Right ventricle myocardium inferior (tissue), 1 donor: ENCODE measurements at places on chromosomes 7 and 10.

DNA sequence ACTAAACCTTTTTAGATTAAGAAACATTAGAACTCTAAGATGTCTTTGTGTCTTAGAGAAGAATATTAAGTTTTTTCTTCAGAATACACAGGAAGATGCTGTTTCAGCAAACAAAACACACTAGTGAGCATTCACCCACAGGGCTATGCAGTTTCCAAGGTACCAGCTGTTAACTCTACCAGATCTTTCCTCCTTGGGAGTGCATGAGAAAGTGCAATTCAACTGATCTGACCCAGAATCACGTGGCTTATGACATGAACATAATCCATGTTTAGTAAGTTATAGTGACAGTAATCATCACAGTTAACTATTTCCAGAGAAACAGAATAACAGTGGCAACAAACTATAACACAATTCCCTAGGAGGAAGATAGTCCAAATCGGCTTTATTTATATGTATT lies 270.7 kb downstream of the CACNA2D1 start:
- no peak for DNase-seq

GRCh38 chr10:26499426-26499825 lies 61.3 kb downstream of the APBB1IP start:
- DNase-seq = no peak

DNA sequence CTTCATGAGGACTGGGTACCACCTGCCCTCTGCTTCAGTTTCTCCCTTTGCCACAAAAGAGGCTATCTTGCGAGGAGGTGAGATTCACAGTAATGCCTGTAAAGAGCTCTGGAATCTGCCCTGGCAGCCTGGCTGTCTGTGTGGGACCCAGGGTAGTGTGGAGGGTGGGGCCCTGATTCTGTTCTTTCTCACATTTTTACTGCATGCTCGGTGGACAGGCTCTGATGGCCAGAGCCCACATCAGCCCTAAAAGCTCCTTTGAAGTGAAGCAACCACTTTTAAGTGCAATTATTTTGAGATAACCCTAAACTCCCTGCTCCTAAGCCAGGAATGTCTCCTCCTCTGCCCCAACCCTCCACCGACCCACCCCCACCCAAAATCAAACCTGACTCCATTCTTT lies 92.1 kb upstream of the PODXL start:
- peak; percentile 28 for DNase-seq

DNA sequence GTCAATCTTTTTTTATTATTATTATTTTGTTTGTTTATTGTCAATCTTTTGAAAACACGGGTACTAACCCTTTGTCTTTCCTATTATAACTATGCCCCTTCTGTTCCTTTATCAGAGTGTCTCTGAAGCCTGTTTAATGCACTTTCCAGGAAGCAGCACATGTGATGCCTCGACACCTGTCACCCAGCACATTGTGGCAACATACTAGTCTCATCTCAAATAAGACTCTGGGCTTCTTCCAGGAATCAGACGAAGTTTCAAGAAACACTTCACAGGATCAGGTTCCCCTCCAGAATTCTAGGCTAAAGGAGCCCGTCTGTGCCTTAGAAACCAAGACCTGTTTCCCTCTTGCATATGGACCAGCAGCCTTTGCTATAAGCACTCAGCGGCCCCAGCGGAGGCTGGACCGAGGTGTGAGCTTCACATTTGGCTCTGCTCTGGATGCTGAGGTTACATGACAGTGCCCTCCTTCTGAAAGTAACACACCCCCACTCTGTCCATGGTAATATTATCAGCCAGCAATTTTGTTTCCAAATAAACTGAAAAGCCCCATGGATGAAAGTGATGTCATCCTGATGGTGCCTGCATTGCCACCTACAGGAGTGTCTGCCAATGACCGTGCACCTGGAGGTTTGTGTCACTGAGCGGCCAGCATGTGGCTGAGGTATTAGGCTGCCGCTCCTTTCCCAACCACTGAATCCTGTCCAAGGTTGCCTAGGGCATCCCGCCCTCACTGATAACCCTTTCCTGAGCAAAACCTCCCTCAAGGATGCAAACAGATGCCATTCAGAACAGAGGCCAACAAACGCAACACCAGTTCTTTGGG lies 38.1 kb downstream of the MKI67 start:
- no peak for DNase-seq
